Hair follicle dermal papilla cell (primary cell): ENCODE measurements at places on chromosomes 6 and 20. TPM values are rescaled to one million over a fixed set of nuclear protein-coding genes. Genes with fewer than 3 reads are reported as not detected.

The TCP11 gene
- 0.49 and 1.1 TPM in 2 replicates for total RNA-seq

The SNRPB2 gene
- total RNA-seq, result 26.6 and 37.4 TPM in 2 replicates

The BEND6 gene
- total RNA-seq, result 18.2 and 20.8 TPM in 2 replicates

The OR12D3 gene
- total RNA-seq, result not detected in 2 replicates

The SLC35F1 gene
- under 0.01 TPM in 1 of 2 replicates, not detected in the other for total RNA-seq

The LRRC73 gene
- 0.16 and 0.61 TPM in 2 replicates for total RNA-seq

The ULBP3 gene
- 18.0 and 18.8 TPM in 2 replicates for total RNA-seq
